ENCODE measurements at places on chromosomes 1 and 21.

GRCh38 chr1:15046487-15047165, 106.9 kb upstream of the TMEM51 start:
- DNase-seq = no peak

- DNase-seq = no peak
Observed at GRCh38 chr1:232162001-232162400, 467.9 kb downstream of the SIPA1L2 start.

- DNase-seq = no peak
Observed at GRCh38 chr21:29221253-29221744, 77.4 kb upstream of the BACH1 start.

DNA sequence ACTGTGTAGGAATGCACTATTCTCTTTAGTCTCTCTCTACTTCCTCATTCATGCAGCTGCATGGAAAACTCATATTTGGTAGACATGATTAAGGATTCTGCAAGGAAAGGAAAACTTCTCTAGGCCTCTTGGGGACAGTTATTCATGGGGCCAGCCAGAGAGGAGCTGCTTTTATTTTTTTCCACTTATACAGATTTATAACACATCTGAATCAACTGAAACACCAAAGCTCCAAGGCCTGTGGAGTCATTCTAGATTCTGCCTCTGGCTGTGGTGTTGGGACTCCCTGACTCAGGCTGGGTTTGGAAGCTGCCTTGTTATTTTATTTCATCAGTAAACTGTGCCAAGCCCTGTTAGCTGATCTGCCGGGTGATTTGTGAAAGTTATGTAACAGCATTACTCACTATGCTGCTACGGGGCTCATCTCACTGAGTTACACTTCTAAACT, 83.9 kb upstream of the EDEM3 start:
- no peak for DNase-seq

DNA sequence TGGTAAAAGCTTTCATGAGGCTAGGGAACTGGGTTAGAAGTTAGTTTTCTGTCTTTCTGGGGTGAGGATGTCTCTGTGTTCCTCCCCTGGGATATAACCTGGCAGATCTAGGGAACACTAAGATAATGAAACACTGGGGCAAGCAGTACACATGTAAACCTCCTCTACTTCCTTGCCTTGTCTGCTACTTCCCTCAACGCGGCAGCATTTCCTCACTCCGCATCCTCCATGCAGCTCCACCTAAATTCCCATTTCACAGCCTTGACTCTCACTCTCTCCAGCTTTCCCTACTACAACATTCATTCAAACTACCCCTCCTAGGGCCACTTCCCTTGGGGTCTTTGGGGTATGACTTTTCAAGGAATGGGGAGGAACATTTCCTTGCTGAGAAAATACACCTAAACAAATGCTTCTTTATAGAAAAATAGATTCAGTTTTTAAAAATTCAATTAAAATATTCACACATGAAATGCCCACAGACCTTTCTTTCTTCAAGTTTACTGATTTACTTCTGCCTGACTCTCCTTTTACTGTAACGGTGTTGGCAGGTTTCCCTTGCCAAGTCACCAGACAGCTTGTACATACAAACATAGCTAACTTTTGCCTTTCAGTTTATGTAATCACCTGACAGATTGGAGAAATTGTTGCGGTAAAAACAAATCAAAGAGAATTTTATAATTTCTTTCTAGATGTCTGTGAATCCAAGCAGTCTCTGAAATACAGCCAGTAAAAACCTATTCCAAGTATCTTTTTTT, 90.1 kb downstream of the TNFSF18 start:
- no peak for DNase-seq

- no peak for DNase-seq
Observed at GRCh38 chr1:201742476-201742875, 86.5 kb upstream of the IPO9 start.

GRCh38 chr1:243261390-243261789, 5.5 kb downstream of the SDCCAG8 start:
- DNase-seq = no peak

Data from activated CD8-positive, alpha-beta memory T cell treated with anti-CD3 and anti-CD28 coated beads for 4 hours (primary cell).